A549 (cell line): ENCODE measurements at places on chromosomes 6 and 20.

GRCh38 chr6:168956884-168957730 is 296.5 kb downstream of the THBS2 start:
- DNase-seq = peak; percentile 46

- DNase-seq = no peak
These were observed 18.4 kb downstream of the PCIF1 start for GRCh38 chr20:45952861-45953260.

GRCh38 chr6:8703059-8703458 is 267.7 kb upstream of the SLC35B3 start:
- no peak for DNase-seq

DNA sequence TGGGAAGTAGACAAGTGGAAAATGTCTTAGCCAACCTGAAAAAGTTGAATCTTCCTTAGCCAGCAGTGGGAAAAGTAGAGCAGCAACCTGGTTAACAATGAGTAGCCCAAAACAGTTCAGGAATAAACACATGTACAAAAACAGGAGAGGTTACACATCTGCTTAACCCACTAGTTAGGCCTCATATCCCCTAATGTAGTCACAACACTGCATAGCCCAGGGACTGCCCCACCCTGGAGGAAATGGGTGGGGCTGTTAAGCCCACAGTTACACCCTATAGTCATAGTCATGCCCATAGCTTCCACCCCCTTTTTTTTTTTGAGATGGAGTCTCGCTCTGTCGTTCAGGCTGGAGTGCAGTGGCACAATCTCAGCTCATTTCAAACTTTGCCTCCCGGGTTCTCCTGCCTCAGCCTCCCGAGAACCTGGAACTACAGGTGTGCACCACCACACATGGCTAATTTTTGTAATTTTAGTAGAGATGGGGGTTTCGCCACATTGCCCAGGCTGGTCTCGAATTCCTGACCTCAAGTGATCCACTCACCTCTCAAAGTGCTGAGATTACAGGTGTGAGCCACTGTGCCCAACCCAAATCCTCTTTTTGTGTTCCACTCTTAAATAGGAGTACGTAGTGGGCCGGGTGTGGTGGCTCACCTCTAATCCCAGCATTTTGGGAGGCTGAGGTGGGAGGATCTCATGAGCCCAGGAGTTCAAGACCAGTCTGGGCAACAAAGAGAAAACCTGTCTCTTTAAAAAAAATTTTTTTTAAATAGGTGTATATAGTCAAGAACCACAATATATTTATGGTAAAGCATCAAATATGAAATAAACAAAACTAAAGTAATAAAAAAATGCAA is 24.5 kb downstream of the ILRUN start:
- DNase-seq = no peak

DNA sequence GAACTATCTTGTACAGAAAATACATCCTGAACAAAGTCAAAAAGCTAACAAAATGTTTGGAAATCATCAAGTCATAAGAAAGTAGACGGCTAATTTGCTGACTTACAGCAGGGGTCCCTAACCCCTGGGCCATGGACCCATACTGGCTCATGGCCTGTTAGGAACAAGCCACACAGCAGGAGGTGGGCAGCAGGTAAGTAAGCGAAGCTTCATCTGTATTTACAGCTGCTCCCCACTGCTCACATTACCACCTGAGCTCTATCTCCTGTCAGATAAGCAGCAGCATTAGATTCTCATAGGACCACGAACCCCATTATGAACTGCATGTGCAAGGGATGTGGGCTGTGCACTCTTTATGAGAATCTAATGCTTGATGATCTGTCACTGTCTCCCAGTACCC is 115.5 kb downstream of the CDK19 start:
- DNase-seq = no peak

- no peak for DNase-seq
These were observed 5.8 kb upstream of the PLTP start for GRCh38 chr20:45917790-45918141.

- DNase-seq = no peak
These were observed 138.3 kb downstream of the IPCEF1 start for GRCh38 chr6:154218301-154218700.

GRCh38 chr6:8060346-8060745 is 3.8 kb downstream of the BLOC1S5 start:
- DNase-seq = no peak

DNA sequence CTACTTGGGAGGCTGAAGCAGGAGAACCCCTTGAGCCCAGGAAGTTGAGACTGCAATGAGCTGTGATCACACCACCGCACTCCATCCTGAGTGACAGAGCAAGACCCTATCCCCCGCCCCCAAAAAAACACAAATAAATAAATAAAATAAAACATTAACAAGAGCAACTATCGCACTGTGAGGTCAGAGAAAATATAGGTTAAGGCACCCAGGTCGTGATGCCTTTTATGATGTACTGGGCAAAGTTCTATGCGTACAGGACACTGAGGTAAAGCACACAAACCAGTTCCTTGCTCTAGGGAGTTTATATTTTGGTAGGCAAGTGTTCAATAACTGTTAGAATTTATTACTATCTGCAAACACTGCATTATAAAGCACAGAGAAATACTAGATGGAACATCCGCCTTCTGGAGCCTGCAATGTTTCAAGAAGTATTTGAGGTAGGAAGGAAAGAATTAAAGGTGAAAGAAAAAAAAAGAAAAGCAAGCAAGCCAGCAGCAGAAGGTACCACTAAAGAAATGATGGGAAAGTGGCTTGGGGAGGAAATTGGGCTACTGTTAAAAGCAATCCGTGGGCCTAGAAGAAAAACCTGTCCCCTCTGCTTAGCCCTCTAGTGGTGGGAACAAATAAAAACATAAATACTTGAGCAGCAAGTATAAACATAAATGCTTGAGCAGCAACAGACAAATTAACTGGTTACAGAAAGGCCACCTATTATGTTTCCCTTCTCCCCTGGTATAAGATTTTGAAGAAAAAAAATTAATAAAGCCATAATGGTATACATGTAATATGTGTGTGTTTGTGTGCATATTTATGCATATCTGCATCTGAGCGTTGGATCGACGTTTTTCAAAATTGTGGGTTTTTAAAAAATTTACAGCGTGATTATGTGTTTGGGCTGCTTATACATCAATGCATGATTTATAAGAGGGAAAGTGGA is 128.0 kb downstream of the PHACTR1 start:
- peak; percentile 13 for DNase-seq

DNA sequence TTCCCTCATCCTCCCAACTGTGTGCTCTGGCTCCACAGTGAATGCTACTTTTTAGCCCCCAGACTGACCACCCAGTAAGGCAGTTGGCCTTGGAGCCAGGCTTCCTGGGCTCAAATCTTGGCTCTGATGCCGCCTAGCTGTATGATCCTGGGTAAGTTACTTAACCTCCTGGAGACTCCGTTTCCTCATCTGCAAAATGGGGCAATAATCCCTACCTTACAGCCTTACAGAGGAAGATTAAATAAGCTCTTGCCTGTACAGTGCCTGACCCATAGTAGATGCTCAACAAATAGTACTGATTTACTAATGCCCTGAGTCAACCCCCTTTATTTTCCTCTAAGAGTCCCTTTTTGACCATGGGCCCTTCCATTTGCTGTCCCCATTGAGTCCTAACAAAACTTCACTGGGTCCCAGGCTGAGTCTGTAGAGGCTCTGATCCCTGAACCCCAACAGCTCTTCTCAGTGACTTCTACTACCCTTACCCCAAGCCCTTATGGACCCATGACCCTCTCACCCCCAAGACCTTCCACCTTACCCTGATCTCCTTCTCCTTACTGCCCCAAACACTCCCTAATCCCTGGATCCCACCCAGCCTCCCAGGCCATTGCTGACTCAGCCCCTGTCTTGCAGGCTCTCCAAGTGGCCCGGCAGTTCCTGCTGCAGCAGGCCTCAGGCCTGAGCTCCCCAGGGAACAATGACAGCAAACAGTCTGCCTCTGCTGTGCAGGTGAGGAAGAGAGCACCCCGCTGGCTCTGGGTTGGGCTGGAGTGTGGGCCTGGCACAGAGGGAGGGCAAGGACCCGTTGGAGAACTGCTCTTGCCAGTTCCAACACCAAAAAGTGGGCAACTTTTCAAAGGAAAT is 31.4 kb downstream of the FOXP4 start:
- no peak for DNase-seq

DNA sequence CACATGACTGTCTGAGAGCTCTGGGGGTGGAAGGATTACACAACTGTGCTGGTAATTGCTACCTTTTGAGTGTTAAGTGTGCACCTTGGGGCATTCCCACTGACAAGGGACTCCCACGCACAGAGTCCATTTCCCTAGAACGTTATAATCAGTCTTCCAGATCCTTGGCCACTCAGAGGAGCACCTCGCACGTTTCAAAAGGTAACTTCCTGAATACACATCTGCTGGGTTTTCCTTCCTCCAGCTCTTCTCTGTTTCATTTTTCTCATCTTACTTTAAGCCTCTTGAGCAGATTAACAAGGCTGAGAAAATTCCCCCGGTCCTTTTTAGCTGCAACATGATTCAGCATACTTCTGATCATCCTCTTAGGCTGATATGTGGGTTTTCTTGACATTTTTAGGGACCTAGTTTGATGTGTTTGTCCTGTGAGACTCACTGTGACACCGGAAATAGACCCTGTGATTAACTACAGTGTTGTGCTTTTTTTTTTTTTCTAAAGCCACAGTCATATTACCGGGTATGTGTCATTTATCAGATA is 98.4 kb upstream of the DUSP22 start:
- no peak for DNase-seq

GRCh38 chr20:3447321-3447720 is 23.5 kb upstream of the ATRN start:
- DNase-seq = no peak

DNA sequence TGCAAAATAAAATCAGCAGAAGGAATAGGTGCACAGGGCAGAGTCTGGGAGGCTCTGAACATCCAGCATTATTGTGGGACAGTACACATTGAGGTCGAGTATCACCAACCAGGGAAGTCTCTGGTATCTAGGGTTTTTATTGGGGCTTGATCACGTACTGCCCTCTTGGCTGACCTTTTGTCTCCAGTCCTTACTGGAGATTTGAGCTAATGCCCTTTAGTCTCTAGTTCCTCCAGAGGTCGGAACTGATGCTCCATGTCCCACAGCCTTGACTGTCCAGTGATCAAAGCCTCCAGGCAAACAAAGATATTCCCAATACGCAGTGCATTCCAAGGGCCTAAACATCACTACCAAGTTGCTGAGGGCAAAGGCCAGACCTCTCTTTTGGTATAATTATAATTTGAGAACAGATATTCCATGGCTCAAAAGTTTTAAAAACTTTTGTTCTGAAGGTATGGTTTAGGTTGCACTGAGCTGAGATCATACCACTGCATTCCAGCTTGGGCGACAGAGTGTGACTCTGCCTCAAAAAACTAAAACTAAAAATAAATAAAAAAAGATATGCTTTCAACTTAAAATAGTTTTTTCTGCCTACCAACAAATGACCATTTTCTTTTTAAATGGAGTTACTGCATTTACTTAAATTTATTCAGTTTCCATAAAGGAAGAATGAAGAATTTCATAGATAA is 56.9 kb upstream of the DYNLRB1 start:
- DNase-seq = no peak

DNA sequence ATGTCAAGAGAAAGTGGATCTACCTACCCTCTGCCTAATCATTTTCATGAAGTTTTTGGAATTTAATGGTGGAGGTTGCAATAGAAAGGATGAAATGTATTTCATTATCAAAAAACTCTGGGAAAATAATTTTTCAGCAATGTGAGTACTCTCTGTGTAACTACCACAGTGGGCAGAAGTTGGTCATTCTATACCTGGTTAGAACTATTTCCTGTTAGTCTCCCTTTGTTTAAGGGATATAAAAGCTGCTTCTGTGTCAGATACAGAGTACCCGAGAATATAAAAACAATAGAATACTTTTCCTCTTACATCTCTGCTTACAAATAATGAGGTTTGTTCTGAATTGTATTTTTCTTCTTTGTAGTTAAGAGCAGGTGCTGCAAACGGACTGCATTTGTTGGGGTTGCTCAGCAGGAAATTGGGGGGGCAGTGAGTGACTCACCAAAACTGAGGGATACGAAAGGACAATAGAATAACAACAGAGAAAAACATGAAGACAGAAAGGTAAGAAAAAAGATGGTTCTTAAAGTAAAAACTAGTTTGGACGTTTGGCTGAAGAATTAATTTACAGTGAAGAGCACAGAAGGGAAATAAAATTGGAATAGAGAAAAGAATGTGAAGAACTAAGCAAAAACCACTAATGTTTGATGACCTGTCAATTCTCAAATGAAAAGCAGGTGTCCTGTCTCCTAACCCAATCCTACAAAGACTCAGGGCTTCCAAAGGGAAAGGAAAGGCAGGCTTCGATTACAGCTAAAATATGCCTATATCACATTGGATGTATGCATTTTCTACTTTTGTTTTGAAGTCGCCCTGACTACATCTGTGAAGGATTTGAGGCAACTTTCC is 703.1 kb downstream of the RFPL4B start:
- DNase-seq = no peak

- DNase-seq = no peak
These were observed 119.4 kb upstream of the LY86 start for GRCh38 chr6:6469074-6469473.

DNA sequence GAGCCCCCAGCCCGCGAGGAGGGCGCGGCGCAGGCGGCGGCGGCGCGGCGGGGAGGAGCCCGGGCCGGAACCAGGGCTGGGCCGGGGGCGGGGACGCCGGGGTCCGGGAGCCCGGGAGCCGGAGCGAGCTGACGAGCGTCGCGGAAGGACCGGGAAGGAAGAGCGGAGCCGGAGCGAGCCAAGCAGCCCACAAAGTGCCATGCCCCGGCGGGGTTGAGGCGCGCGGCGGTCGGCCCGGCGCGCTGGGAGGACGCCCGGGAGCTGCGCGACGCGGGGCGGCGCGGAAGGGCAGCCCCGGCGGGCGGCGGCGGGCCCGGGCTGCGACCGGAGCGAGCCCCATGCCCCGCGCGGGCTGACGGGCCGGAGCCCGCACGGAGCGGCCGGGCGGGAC is 289 bp downstream of the FOXP4 start:
- peak; percentile 40 for DNase-seq

- peak; percentile 48 for DNase-seq
These were observed 18.6 kb upstream of the MYT1 start for GRCh38 chr20:64145458-64146300.

DNA sequence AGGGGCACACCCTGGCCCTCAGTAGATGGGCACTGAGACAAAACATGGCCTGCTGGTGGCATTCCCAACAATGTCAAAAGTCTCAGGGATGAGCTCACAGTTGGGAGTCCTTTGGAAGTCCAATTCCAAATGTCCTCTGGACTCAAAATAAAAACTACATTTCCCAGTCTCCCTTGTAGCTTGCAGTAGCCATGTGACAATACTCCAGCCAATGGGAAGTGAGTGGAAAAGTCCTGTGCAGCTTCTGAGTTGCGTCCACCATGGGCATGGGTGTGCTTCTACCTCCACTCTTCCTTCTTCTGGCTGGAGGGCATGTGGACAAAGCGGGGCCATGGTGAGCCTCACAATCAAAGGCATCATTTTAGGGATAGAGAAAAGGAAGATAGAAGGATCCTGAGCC is 5.8 kb upstream of the ADAM33 start:
- DNase-seq = peak; percentile 67

- DNase-seq = no peak
These were observed 374.3 kb downstream of the DOK5 start for GRCh38 chr20:54849741-54850140.

GRCh38 chr6:36224918-36225461 is 28.4 kb downstream of the BRPF3 start:
- no peak for DNase-seq
